ENCODE measurements at places on chromosomes 16 and 17.

DNA sequence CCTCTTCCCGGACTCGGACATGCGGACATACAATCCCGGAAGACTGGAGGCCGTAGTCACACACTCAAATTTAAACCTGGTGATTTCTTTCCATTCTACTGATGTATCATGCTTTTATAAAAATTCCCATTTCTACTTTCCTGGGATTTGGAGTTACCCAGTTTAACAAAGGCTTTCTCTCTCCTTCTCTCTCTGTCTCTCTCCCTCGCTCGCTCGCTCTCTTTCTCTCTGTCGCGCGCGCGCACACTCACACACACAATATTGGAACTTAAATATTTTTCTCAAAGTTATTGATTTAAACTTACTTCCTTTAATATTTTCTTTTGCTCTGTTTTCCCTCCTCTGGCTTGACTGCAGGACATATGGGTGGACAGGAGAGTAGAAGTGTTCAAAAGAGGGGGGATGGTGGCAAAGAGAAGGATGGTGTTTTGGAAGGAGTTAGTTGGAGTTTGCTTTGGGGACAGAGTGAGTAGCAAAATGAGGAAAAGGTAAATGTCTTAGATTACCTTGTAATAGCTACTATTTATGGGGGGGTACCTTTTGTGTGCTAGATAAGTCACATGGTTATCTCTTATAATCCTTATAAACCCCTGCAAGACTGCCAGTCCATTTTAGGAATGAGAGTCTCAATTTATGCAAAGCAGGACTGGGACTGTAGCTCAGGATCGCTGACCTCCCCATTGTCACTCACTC lies 878 bp upstream of the TRIM25 start:
- DNase-seq = no peak

DNA sequence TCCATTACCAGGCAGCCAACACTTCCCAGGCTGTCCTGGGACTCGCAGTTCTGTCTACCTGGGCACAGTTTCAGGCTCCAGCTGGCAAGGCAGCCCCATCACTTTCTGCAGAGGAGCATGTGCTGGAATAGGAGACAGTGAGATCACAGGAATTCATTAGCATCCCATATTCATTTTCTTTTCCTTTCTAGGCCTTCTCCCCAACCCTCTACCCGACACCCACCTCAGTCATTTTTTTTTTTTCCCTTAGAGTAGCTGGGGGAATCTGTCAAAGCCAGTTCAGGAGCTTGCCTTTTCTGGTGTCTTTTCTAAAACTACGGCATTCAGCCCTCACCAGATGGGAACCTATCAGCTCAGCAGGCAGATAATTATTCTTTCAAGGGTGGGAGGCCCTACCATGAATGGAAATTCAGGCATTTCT lies 42.4 kb upstream of the FBXO47 start:
- no peak for DNase-seq

DNA sequence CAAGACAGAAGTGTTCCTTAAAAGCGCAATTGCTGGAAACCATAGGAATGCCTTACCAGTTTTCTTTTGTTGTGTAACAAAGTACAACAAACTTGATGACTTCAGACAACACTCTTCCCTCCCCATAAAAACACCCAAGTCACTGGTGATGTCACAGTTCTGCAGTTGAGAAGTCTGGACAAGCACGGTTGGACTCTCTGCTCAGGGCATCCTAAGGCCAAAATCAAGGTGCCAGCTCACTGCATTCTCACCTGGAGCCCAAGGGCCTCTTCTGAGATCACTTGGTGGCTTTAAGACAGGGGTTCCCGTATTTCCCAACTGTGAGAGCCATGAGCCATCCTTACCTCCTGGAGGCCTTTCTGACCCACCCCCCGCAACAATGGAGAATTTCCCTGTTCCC lies 45.6 kb upstream of the MEAK7 start:
- no peak for DNase-seq

- no peak for DNase-seq
Observed at GRCh38 chr17:81020443-81020766, 14.5 kb upstream of the BAIAP2 start.

DNA sequence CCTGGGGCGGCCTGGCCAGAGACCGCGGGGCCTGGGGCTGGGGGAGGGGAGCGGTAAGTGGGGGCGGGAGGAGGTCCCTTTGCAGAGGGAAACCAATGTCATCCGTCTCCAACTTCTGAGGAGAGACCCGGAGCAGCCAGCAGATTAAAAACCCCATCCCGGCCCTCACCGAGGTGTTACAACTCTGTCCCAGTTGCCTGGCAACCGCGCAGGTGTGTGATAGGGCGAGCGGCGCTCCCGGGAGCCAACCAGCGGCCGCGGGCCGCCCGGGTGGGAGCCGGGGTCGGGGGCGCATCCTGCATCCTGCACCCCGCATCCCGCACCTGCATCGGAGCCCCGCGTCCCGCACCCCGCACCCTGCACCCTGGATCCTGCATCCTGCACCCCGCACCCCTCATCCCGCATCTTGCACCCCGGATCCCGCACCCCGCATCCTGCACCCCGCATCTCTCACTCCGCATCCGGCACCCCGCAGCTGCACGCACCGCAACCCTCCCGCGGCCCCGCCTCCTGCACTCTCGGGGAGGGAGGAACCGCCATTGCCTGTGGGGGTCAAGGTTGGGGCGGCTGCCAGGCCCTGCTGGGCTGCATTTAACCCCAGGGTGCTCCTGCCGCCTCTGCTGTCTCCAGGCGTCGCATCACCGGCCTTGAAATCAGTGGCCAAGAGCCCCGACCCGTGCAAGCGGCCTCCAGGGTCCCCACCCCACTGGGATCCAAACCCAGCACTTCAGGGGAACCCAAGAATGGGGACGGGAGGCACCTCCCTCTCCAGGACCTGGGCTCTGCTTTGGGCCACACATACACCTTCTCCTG lies 47.3 kb downstream of the RTN4RL1 start:
- DNase-seq = no peak

DNA sequence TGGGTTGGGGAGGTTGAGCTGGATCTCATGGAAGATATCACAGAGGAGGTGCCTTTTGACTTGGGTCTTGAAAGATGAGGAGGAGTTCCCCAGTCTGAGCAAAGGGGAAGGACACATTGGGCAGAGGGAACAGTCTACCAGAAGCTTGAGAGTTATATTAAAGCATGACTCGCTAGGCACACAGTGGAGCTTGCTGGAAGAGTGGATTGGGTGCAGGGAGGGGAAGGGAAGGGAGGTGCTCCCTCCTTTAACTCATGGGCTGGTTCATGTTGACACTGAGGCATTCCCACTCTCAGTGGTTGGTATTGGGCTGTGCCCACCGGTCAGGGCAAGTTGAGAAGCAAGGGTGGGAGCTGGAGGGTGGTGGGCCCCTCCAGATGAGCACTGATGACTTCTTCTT lies 5.9 kb downstream of the TMEM98 start:
- DNase-seq = no peak

GRCh38 chr17:10062691-10063385 lies 135.6 kb downstream of the GAS7 start:
- no peak for DNase-seq

GRCh38 chr17:17712268-17712924 lies 31.1 kb downstream of the RAI1 start:
- DNase-seq = no peak

DNA sequence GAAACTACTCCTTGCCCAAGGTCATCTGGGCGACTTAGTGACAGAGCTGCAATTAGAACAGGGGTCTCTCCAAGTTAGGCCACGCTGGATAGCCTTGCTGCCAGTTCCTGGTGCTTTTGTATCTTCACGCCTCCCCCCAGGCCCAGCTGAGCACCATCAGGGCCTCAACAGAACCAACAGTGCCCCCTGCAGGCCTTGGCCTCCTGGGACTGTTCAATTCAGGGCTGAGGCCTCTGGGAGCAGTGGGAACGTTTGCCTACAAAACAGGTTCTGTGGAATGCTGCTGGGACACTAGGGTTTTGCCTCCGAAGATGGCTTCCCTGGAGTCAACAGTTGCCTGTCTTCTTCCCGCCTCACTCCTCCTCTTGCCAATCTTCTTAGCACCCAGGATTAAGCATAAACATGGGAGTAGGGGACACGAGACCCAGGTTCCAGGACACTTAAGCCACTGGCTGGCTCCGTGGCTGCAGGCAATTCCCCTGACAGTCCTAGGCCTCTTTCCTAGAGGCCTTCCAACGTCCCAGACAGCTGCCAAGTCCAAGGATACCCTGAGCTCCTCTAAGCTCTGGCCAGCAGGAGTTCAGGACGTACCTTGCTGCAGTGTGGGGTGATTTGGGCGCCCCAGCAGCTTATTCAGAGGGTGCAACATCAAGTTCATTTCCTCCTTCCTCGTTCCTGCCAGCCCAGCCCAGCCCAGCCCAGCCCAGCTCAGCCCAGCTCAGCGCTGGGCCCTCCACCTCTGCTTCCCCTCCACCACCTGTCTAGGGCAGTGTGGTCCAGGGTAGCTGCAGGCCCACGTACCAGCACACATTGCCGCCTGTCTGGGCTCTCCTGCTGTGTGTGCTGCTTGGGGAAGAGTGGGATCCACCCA lies 246.6 kb upstream of the RPL38 start:
- peak; percentile 28 for DNase-seq

DNA sequence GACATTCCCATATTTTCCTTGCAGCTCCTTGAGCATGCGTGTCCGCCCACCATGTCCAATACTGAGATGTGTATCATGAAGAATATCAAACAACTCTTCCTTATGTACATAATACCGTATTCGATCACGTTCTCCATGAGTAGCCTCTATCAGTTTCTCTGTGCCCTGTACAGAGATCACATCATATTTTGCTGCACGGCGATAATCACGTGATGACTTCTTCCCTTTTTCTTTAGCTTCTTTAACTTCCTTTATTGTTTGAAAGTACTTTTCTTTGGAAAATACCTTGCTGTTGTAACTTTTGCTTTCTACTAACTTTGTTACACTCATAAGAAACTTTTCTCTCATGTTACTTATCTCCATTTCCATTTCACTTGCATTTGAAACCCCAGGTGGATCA lies 6.6 kb downstream of the KRABD2 start:
- DNase-seq = no peak

GRCh38 chr16:6111390-6111789 lies 1013.8 kb upstream of the EEF2KMT start:
- no peak for DNase-seq

DNA sequence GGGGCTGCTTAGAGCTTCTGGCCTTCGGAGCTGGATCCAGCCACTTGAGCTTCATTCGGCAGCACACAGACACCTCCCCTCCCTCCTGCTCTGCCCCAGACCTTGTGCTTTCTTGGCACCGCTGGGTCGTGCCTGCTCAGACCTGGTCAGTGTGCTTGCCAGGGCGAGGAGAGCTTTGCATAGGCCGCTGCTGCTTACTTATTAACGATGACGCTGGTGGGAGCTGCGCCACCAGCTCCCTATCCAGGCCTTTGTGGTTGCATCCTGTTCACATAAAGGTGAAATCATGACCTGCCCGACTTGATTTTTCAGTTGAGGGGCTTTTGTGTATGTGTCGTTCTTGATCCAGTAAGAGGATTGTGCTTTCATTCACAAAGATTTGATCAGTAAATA lies 101.1 kb downstream of the MSI2 start:
- no peak for DNase-seq

- no peak for DNase-seq
Observed at GRCh38 chr16:81694494-81695280, 84.4 kb upstream of the PLCG2 start.

- DNase-seq = no peak
Observed at GRCh38 chr16:20761175-20761574, 2.6 kb upstream of the ACSM3 start.

DNA sequence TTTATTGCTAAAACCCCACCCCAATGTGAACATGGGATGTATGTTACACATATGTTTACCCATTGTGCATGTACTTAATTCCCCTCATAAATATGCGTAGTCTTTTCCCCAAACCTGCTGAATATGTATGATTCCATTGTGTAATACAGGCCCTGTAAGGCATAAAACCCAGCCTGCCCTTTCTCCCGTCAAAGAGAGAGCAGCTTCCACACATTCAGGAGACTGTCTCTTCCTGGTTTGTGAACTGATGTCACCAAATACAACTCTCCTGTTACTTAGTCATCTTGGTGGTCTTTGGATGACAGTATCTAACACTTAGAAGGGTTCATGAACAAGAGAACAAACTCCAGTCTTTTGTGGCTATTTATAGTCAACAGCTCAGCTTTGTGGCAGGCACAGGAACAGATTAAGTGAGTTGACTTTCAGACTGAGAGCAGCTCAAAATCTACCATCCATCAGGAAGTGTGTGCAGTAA lies 24.7 kb upstream of the TMC7 start:
- DNase-seq = no peak

DNA sequence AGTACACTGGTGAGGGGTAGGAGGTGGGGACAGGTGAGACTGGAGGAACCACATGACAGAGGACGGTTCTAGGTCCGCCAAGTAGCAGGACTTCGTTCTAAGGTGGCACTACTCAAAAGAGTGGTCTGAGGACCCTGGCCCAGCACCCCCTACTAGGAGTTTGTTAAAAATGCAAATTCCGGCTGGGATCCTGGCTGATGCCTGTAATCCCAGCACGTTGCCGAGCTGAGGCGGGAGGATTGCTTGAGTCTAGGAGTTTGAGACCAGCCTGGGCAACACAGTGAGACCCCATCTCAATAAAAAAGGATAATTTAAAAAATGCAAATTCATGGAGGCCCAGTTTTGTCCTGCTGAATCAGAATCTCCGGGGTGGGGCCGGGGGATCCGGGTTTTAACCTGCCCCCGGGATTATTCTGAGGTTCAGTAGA lies 59.1 kb downstream of the WSB1 start:
- no peak for DNase-seq

DNA sequence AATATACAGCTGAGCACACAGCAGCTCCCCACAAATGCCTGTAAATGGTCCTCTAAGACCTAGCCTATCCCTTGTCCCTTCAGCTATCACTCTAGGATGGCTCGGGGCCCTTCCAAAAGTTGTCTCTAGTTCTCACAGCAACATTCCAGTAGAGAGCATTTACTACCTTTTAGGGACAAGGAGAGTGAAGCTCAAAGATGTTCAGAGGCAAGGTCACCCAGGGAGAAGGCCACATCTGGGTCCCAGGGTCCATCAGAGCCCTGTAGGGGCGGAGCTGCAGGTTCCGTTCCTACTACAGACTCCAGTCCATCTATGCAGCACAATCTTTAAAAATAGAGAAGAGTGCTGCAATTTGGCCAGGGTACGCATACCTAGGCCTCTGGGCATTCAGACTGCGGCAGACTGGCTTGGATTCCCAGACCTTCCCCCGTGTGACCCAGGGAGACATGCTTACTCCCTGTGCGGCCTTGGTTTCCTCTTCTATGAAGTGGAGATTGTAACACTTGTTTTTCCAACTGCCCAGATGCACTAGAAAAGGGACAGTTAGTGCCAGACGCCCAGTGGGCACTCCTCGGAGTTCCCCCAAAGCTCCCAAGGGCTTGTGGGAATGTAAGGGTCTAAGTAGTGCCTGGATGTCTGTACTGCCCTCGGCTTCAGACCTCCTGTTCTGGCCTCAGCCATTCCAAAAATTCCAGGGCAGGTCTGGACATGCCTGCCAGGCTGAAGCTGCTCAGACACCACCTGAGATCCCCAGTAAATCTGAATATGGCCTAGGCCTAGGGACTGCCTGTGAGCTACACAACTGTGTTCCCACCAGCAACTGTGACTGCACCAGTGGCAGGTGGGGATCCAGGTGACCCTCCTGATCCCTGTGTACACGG lies 2.5 kb downstream of the SLC12A4 start:
- no peak for DNase-seq

- no peak for DNase-seq
Observed at GRCh38 chr16:14043278-14043677, 27.8 kb upstream of the MRTFB start.
